ENCODE measurements at places on chromosomes 12 and 14. TPM values are rescaled to one million over a fixed set of nuclear protein-coding genes. Genes with fewer than 3 reads are reported as not detected.

DIO2 gene
- not detected for total RNA-seq

IL23A gene
- total RNA-seq, result 26.1 TPM

NUAK1 gene
- 15.6 TPM for total RNA-seq

KRT6C gene
- total RNA-seq, result not detected

CLEC9A gene
- not detected for total RNA-seq

DEGS2 gene
- not detected for total RNA-seq

ITGA7 gene
- total RNA-seq, result 3.8 TPM

NANOG gene
- total RNA-seq, result not detected

CD163L1 gene
- 1.7 TPM for total RNA-seq

HOXC5 gene
- 0.80 TPM for total RNA-seq

PCNX4 gene
- 63.8 TPM for total RNA-seq

KLRG1 gene
- 0.65 TPM for total RNA-seq

CLEC12A gene
- not detected for total RNA-seq

IAPP gene
- total RNA-seq, result not detected

DNA sequence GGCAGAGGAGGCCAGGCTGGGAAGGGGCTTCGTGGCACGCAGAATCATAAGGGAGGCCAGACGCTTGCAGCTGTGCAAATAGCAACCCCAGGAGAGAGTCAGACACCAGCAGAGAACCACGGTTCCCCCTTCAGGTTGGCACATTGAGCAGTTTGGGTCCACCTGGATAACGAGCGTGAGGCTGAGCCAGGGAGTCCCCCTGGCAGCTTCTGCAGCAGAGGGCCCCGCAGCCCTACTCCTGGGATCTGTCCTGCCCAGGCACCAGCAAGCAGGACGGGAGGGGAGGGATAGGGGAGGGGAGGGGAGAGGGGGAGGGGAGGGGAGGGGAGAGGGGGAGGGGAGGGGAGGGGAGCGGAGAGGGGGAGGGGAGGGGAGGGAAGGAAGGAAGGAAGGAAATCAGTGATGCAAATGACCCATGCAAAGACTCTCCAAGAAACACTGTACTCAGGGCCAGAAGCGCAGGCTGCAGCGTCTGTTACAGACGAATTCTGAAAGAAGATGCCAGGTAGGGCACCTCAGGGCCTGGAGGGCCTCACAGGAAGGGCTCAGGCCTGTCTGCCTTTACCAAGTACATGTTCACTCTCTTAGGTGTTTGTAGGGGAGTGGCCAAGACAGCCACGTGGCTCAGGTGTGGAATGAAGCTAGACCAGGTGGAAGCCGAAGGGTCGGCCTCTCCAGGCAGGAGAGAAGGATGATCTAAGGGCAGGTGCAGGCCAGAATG, 32.3 kb upstream of the MMP17 start:
- no peak for DNase-seq

- DNase-seq, result no peak
These were observed 186.5 kb upstream of the LHX5 start for GRCh38 chr12:113658006-113658655.

- no peak for DNase-seq
These were observed 154.3 kb upstream of the C14orf180 start for GRCh38 chr14:104425171-104425681.

DNA sequence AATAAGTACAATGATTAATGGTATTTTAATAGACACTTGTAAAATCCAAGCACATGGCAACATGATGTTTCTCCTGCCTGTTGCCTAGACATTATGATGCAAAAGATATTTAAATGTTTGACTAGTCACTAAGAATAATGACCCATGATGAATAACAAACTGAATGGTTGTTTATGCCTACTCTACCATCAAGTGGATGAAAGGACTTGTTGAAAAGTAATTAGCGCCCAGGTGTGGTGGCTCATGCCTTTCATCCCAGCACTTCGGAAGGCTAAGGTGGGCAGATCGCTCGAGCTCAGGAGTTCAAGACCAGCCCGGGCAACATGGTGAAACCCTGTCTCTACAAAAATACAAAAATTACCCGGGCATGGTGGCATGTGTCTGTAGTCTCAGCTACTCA, 30.7 kb downstream of the KIF21A start:
- DNase-seq, result no peak

GRCh38 chr12:75419841-75420240, 29.0 kb downstream of the GLIPR1L2 start:
- no peak for DNase-seq

DNA sequence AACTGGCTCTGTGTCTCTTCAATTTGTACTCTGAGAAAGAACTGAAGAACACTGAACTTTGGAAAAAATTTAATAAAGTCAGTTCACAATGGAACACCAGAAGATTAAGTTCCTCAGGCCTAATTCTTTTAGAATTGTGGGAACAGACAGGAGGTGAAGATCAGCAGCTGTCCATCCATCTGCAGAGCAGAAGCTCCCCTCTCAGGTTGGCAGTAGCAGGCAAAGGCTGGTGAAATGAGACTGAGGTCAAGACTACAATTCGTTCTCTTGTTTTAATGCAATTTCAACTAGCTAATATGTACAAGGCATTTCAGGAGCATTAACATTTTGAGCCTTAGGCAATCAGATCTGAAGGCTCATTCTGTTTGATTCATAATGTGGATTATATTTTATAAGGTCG, 10.3 kb upstream of the TRHDE start:
- DNase-seq, result no peak

DNA sequence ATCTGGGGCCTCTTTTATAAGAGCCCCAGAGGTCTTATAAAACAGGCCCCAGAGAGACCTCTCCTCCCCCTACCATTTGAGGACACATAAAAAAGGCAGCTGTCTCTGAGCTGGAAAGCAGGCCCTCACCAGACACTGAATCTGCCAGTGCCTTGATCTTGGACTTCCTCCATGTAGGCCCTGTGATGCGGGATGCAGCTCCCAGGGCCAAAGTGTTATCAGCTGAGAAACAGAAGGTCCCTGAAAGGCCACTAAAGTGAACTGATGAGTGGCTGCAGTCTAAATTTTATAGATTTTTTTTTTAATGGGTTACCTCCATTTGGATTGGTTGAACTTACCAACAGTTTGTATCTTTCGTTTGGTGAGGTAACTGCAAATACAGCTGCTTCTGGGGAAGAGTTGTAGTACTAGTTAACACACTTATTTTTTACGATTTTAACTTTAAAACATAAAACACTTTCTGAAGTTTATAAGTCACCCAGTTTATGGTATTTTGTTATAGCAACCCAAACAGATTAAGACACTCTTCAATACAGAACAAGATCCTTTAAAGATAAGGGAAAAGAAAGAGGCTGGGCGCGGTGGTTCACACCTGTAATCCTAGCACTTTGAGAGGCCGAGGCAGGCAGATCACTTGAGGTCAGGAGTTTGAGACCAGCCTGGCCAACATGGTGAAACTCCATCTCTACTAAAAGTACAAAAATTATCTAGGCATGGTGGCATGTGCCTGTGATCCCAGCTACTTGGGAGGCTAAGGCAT, 5.6 kb upstream of the GUCY2C start:
- no peak for DNase-seq

DNA sequence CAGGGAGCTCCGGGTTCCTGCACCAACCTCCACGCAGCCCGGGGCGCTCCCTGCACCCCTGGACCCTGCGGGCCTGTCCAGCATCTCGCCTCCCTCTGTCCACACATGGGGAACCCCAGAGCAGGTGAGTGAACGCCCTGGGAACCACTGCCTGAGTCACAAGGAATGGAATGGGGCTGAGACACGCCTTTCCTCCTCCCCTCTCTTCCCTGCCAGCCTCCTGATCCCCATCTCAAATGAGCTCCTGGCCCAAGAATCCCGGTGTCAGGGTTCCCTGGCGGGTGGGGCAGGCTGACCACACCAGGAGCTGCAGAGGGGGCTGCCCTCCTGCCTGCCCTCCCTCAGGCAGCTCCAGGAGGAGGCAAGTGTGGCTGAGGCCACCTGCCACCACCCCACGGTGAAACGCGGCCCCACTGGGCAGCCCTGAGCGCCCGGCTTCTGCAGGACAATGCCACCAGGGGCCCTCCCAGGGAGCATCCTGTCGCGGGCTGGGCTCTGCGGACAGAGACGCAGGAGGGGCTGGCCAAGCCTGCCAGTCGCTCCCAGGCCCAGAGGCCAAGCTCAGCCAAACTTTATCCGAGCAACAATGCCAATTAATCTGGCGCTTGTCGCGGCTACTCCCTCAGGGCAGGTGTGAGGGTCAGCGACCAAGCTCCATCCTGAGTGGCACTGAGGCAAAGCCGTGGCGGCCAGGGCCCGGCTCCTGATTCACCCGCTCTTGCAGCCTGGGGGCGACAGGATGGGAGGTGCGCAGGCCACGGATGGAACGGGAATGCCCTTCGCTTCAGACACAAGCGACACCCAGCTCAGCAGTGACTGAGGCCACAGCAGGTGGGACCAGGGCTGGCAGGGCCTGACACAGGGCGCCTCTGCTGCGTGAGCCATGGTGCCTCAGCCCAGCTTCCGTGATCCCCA, 44.3 kb downstream of the GALNT9 start:
- no peak for DNase-seq

DNA sequence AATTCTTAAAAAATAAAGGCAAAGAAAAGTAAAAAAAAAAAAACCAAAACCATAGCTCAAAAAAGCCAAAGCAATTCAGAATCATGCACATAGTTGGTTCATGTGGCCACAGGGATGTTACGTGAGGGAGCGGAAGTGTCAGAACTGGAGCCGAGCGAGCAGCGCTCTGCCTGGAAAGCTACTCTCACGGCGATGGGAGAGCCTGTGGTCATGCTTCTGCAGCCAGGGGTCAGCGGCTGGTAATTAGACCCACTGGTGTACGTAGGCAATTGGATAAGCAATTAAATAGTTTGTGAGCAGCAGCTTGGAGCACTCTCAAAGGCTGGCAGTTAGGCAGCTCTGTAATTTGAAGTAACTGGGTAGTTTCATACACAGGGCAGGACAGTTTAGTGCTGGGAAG, 58.1 kb downstream of the TRHDE start:
- peak; percentile 66 for DNase-seq

- no peak for DNase-seq
These were observed 445.5 kb downstream of the EGLN3 start for GRCh38 chr14:33505266-33505962.

GRCh38 chr12:6614513-6615172, 7.5 kb upstream of the CHD4 start:
- no peak for DNase-seq

DNA sequence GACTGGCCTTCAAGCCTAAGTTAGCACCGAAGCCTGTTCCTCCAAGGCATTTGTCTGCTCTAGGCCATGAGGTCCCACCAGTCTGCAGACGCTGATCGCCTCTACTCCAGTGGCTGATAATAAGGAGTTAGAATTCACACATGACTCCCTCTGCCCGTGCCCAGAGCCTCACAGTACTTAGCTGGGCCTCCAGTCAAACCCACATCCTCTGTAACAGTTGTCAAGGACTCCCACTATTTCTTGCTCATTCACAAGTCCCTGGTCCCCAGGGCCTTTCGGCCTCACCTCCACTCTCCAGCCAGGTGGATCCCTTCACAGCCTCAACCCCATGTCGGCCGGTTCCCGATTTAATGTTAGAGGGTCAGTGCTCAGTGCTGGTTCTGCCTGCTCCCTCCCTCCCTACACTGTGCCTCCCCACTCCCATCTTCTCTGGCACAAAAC, 6.3 kb upstream of the KRT5 start:
- DNase-seq, result no peak

DNA sequence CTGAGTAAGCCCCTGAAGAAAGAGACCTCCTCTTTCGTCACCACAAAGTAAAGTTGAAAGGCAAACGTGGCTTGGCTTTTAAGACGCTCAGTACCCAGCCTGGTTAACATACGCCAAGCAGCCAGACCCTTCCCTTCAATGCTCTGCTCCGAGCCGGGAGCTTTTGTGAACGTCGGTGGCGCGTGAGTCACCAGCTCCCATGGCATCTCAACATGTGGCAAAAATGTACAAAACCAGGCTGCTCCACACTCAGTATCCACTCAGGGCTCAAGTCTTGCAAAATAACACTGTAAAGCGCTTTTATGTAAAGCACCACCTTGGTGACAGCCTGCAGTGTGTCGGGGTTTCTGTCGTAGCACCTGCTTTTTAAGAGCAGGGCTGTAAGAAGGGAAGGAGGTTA, 89.0 kb downstream of the SETD3 start:
- no peak for DNase-seq

GRCh38 chr14:54127526-54127925, 170.9 kb upstream of the BMP4 start:
- DNase-seq, result no peak

- DNase-seq, result no peak
These were observed 234.8 kb downstream of the ALG10 start for GRCh38 chr12:34257093-34257492.

- no peak for DNase-seq
These were observed 128.8 kb upstream of the DYRK2 start for GRCh38 chr12:67519484-67520433.

GRCh38 chr12:128743916-128744315, 79.8 kb downstream of the SLC15A4 start:
- DNase-seq, result no peak

DNA sequence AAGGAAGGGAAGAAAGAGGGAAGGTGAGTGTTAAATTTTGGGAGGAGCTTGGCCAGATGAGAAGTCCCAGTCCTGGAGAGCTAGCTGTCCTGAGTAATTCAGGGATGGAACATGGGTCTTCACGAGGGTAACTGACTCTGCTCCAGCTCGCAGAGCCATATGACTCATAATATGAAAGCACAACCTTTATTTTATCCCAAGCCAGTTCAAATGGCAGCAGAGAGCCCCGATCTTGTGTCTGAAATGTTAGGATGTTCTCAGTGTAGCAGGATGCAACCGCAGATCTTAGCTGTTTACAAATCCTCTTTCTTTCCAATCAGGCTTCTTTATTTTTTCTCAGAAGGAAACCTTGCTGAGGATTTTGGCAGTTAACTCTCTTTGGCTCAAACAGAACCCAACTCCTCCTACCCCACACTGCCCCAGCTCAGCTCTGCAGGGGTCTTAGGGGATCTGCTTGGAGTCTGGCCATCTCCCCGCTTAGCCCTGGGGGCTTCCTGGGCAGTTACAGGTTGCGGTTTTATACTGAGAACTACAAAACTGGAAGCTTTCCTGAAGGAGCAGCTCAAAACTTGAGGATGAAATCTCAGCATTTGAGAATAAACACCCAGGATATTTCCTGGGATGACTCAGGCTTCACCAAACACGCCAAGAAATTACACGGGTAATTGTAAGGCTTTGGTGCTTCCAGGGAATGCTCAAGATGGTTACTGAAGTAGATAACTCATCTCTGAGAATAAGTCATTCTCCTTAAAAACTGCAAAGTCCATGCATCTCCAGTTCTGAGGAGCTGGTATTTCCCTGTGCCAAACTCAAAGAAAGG, 92.5 kb downstream of the VCPKMT start:
- no peak for DNase-seq

DNA sequence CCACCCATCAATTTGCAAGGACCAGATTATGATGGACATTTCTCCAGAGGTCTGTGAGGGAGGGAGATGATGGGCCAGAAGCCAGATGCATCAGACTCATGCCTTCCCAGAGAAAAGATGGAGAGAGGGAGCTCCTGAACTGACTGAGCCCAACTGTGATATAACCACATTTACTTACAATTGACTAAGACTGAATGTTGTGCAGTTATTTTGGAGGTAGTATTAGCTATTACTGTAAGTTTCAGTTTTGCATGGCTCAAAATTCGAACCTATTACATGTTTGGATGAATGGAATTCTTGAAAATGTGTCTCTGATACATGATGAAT, 211.1 kb upstream of the SFSWAP start:
- no peak for DNase-seq
